ENCODE measurements at places on chromosomes 5 and 9.
A peak's percentile ranks its signal among the peaks of the same experiment; 100 is the strongest.

DNA sequence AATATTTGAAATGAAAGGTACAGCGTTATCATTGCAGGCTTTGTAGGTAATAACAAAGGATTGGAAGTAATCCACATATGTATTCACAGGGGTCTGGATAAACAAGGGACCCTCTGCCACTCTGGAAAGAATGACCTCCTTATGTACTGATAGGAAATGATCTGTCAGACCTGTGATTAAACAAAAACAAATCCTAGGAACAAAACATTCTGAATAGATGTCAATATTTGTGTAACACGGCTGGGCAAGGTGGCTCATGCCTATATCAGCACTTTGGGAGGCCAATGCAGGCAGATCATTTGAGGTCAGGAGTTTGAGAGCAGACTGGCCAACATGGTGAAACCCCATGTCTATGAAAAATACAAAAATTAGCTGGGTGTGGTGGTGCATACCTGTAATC lies 42.3 kb downstream of the NSUN2 start:
- no peak for DNase-seq

DNA sequence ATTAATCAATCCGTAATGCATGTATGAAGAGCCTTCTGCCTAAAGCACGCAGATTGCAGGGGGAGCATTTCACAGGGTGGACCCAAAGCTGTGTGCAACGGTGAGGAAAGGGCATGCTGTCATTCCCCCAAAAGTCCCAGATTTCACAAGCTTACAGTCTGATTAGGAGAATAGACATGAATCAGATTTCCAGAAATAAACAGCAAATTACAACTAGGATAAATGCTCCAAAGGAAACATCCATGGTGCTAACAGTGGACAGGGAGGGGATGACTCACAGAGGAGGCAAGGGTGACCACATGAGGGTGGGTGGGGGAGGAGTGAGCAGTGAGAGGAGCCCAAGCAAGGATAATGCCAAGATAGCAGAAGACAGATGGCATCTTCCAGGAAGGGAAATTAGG lies 258.4 kb upstream of the TAS2R1 start:
- DNase-seq = peak; percentile 24

DNA sequence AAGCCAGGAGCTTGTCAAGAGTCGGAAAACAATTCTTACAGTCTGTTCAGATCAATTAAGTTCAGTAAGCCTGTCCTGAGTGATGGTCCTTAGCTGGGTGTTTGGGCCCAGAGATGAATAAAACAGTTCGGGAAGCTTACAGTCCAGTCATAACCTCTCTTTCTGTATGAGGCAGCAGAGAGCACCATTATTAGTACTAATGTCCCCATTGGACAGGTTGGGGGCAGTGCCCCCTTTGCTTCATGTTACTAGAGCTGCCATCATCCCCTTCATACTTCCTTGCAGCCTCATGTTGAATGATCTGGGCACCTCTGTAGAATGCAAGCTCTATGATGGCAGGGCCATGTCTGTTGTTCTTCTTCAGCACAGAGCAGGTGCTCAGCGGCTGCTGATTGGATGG lies 9.8 kb downstream of the DOCK2 start:
- no peak for DNase-seq

- DNase-seq = no peak
Observed at GRCh38 chr5:127313379-127313778, 22.8 kb downstream of the MEGF10 start.

- no peak for DNase-seq
Observed at GRCh38 chr9:6243746-6244145, 28.1 kb downstream of the IL33 start.

DNA sequence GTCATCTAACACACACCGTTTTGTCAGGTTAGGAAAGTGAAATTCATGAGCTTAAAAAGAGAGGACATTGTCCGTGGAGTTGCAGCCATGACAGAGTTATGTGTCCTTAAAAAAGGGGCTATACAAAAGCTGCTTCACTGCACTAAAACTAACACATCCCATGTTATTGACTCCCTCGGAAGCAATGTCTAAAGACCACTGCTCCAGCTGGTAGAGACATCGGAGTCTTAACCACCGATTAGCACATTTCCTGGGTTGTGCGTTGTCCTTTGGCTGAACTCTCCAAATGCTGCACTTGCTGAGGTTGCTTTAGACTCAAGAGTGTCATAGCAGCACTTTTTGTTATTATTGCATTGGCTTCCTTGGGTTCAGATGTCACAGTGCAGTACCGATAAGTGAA lies 128.3 kb upstream of the C9orf72 start:
- DNase-seq = no peak

GRCh38 chr5:1794901-1795290 lies 4.7 kb downstream of the MRPL36 start:
- DNase-seq = no peak

- DNase-seq = no peak
Observed at GRCh38 chr5:90626493-90626892, 67.9 kb downstream of the ADGRV1 start.

DNA sequence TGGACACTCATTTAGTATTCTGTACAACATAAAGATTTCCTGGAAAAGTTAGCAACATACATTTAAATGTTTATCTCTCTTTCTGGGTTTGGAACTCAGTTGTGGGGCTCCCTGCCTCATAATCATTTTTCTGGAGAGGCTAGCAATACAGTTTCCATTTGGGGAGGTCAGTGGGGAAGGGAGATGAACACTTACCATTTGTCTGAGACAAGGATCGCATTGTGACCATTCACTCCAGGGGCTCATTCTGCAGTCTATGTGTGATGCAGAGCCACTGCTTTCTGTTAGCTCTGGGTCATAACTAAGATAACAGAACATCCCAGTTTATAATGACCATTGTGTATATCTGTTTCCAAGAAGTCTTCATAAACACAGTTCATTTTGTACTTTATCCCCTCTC lies 22.4 kb downstream of the C9 start:
- DNase-seq = no peak

DNA sequence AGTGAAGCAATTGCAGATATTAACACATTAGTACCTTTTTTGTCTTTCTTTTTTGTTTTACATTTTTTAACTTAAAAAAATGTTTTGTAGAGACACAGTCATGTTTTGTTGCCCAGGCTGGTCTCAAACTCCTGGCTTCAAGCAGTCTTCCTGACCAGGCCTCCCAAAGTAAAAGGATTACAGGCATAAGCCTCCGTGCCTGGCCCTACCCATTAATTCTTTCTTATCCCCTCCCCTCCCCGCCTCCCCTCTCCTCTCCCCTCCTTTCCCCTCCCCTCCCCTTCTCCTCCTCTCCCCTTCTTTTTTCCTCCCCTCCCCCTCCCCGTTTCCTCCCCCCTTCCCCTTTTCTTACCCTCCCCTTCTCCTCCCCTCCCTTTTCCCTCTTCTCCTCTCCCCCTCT lies 182.4 kb downstream of the FER start:
- no peak for DNase-seq

- DNase-seq = no peak
Observed at GRCh38 chr9:134382733-134383132, 56.5 kb downstream of the RXRA start.

- no peak for DNase-seq
Observed at GRCh38 chr5:149338364-149338763, 6.9 kb upstream of the GRPEL2 start.

DNA sequence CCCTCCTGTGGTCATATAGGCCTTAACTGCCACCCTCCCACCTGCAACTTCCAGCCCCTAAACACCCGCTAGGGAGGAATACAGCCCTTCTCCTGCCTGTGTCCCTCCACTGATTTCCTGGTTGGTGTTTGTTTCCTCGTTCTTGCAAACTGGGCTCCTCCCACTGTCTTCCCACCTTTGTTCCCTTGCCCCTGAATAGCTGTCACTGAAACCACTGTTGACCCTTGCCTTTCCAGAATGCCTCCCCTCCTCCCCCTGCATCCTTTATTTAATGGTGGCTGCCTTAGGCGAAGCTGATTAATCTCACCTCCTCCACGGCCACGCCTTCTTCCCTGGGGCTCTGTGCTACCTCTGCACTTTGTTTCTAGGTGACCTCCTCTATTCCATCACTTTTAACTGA lies 626.7 kb downstream of the BNC2 start:
- DNase-seq = no peak

DNA sequence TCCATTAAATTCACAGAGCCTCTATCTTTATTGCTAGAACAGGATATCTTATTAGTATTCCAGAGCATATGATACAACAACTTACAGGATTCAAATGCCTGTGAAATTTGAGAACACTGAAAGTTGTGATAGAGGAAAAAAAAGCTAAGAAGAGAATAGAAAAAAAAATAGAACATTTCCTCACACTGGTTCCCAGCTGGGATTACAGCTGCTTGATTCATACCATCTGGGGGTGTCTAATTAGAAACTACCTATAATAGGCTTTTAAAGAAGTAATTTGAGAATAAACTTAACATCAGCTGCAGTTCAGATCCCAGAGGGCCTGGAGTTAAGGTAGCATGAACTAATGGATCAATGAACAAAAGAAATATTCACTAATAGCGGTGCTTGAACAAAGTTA lies 922.0 kb downstream of the CDH12 start:
- no peak for DNase-seq

GRCh38 chr9:121738968-121739367 lies 87.5 kb downstream of the DAB2IP start:
- DNase-seq = peak; percentile 45

DNA sequence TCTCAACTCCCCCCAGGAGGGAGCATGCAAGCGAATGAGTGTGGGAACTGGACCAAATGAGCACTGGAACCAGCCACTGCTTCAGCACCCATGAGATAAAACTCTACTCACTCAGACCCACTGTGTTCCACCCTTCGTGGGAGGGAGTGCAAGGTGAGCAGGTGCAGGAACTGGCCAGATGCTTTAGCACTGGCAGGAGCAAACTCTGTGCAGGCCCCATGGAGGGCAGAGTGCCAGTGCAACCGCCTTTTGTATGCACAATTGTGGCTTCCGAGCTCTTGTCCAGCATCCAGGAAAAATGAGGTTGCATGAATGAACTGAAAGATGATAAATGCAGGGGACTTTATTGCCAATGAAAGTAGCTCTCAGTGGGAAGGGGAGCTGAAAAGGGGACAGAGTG lies 67.4 kb upstream of the CCDC112 start:
- no peak for DNase-seq

DNA sequence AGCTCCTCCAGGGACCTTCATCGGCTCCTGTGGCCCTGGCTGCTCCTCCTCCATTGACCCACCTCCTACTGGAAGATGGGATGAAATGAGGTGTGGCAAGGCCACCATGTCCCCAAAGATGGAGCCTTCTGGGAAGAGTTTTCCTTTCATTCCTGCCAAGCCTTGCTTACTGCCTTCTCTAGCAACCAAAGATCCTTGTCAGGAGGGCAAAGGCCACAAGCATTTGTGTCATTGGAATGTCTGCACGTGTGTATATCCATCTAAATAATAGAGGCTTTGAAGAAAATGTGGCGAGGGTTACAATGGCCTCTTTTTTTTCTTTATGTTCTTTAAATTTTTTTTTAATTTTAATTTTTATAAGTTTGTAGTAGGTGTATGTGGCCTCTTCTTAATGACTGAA lies 313.6 kb downstream of the ARHGEF28 start:
- no peak for DNase-seq

DNA sequence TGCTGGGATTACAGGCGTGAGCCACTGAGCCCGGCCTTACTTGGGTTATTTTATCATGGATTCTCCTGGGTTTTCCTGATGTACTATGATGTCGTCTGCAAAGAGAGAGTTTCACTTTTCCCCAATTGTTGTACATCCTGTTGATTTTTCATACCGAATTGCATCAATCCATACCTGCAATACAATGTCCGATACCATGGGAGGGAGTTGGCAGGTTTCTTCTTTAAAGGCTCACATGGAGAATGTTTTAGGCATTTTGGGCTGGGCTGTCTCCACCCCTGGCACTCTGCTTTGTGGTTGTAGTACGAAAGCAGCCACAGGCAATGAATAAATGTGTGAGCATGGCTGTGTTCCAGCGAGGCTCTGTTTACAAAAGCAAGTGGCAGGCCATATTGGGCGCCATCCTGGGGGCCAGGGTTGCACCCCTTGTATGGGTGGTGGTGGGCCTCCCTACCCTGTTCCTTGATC lies 35.1 kb upstream of the EXOC3 start:
- DNase-seq = no peak

- no peak for DNase-seq
Observed at GRCh38 chr9:111095441-111095840, 57.2 kb upstream of the LPAR1 start.

- no peak for DNase-seq
Observed at GRCh38 chr5:133457439-133458355, 154.6 kb downstream of the FSTL4 start.

GRCh38 chr5:41193456-41194205 lies 19.7 kb downstream of the C6 start:
- peak; percentile 95 for DNase-seq

DNA sequence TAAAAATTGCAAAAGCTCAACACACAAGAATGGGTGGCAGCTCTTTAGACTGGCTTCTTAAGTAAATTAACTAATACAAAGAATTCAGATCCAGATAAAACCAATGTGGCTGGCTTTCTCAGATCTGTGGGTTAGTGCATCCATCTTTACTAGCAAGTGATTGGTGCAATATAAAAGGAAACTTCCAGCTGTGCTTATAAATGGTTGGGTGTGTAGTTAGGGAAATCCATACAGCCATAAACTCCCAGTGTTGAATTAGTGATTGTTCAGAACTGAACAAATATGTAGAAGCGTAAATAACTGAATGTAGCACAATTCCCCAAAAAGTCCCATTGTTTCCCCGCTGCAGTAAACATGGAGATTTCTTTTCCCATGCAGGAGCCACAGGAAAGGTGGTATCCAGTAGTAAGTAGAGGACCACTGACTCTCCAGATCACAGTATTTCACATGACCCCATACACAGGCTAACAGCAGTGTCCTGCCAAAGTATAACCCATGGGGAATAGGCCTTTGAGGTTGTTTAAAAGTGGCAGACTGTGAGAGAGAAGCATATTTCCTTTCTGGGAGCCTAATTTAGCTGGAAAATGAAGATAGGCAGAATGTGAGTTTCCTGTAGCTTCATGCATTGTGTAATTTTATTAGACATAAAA lies 173.1 kb upstream of the SLC12A2 start:
- DNase-seq = no peak

DNA sequence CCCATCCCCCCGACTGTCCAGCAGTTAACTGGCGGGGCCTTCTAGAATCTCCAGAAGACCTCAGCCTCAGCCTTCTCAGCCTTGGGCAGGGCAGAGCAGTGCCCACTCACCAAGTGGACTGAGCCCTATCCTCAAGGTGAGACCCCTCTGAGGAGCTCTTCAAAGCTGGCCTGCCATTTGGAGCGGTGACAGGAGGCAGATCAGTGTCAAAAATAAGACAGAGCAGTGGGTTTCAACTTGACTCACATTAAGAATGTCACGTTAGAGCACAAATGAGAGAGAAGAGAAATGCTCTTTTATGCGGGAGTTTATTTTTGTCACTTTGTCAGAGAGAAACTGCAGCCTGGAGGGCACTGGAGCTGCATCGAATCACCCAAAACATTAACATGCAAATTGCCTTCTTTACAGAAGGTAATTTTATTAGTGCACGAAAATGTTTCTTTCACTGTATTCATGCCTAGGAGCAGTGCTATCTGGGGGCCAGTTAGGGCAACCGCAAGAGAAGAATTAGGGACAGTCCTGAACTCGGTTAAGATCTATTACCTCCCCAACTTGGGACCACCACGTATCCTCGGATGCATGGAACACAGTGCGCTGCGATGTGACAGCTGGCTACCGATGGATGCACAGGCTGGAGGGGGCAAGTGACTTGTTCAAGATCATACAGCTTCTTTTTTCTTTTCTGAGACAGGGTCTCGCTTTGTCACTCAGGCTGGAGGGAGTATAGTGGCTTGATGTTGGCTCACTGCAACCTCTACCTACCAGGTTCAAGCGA lies 188.5 kb downstream of the DAB2IP start:
- no peak for DNase-seq
